ENCODE measurements at places on chromosomes 16 and 17. TPM values are rescaled to one million over a fixed set of nuclear protein-coding genes. Genes with fewer than 3 reads are reported as not detected.

ATP2C2 gene
- polyA plus RNA-seq, result not detected

TACO1 gene
- polyA plus RNA-seq, result 9.5 TPM

NPIPB2 gene
- 0.81 TPM for polyA plus RNA-seq

SMPD3 gene
- polyA plus RNA-seq, result 1.1 TPM

FBXL16 gene
- polyA plus RNA-seq, result 1.0 TPM

PRPSAP1 gene
- 37.9 TPM for polyA plus RNA-seq

G6PC1 gene
- polyA plus RNA-seq, result not detected

CCL13 gene
- not detected for polyA plus RNA-seq

MAPT gene
- not detected for polyA plus RNA-seq

KRT12 gene
- polyA plus RNA-seq, result not detected

CETP gene
- polyA plus RNA-seq, result 2.1 TPM

HCRT gene
- polyA plus RNA-seq, result 0.46 TPM

SP2 gene
- 26.7 TPM for polyA plus RNA-seq

C17orf78 gene
- not detected for polyA plus RNA-seq

GFER gene
- 22.7 TPM for polyA plus RNA-seq

All from CD14-positive monocyte (primary cell).